HCT116 (cell line): ENCODE measurements at places on chromosomes 13 and 19. TPM values are rescaled to one million over a fixed set of nuclear protein-coding genes. Genes with fewer than 3 reads are reported as not detected.

Gene KLK14
- total RNA-seq: 0.76 TPM

Gene TMEM145
- total RNA-seq: 7.2 TPM

Gene PCDH20
- not detected for total RNA-seq

Gene GADD45GIP1
- total RNA-seq: 35.9 TPM

Gene ZNF845
- 5.4 TPM for total RNA-seq

Gene DHDH
- total RNA-seq: 8.6 TPM

Gene LAIR1
- total RNA-seq: 0.89 TPM

Gene SPTBN4
- total RNA-seq: 4.6 TPM

Gene FPR1
- total RNA-seq: not detected

Gene OR7D4
- not detected for total RNA-seq

Gene SIGLEC12
- not detected for total RNA-seq

Gene LENG9
- 9.0 TPM for total RNA-seq

Gene AMH
- total RNA-seq: 42.8 TPM

Gene ZNF737
- total RNA-seq: not detected

Gene ZNF763
- not detected for total RNA-seq

Gene ANGPTL8
- not detected for total RNA-seq

Gene KPNA3
- 45.0 TPM for total RNA-seq

Gene ZNF665
- total RNA-seq: 0.44 TPM

Gene CCDC70
- total RNA-seq: not detected

Gene NPAS1
- total RNA-seq: 4.6 TPM

Gene PSPN
- 3.4 TPM for total RNA-seq

Gene BSPH1
- not detected for total RNA-seq

Gene RNF225
- 1.2 TPM for total RNA-seq

Gene WDR83
- 20.1 TPM for total RNA-seq

Gene SELENOW
- 181 TPM for total RNA-seq

Gene KCNN4
- total RNA-seq: 72.9 TPM

Gene PSG2
- not detected for total RNA-seq

Gene ADGRE1
- total RNA-seq: not detected

Gene TNNT1
- total RNA-seq: 188 TPM

Gene PRRG2
- total RNA-seq: 6.2 TPM

Gene MCOLN1
- 19.1 TPM for total RNA-seq

Gene CKM
- total RNA-seq: not detected

Gene KLK10
- 33.6 TPM for total RNA-seq

Gene GRIK5
- 1.7 TPM for total RNA-seq

Gene IRGC
- not detected for total RNA-seq

Gene VAV1
- 20.6 TPM for total RNA-seq

Gene DACT3
- total RNA-seq: 2.0 TPM

Gene IFNL4
- not detected for total RNA-seq

Gene CYP2A7
- not detected for total RNA-seq

Gene CARS2
- total RNA-seq: 52.9 TPM

Gene ZNF99
- not detected for total RNA-seq

Gene MPHOSPH8
- total RNA-seq: 21.5 TPM

Gene SOX21
- total RNA-seq: not detected

Gene N4BP2L1
- 1.1 TPM for total RNA-seq

Gene DCT
- total RNA-seq: 0.12 TPM

Gene ZNF547
- 1.4 TPM for total RNA-seq

Gene CYP4F2
- total RNA-seq: 1.1 TPM

Gene MISP
- total RNA-seq: 38.2 TPM

Gene FCAR
- not detected for total RNA-seq

Gene PEAK3
- not detected for total RNA-seq

Gene NUMBL
- total RNA-seq: 41.7 TPM

Gene CYP2F1
- not detected for total RNA-seq
